ENCODE measurements at places on chromosomes 4 and X.

DNA sequence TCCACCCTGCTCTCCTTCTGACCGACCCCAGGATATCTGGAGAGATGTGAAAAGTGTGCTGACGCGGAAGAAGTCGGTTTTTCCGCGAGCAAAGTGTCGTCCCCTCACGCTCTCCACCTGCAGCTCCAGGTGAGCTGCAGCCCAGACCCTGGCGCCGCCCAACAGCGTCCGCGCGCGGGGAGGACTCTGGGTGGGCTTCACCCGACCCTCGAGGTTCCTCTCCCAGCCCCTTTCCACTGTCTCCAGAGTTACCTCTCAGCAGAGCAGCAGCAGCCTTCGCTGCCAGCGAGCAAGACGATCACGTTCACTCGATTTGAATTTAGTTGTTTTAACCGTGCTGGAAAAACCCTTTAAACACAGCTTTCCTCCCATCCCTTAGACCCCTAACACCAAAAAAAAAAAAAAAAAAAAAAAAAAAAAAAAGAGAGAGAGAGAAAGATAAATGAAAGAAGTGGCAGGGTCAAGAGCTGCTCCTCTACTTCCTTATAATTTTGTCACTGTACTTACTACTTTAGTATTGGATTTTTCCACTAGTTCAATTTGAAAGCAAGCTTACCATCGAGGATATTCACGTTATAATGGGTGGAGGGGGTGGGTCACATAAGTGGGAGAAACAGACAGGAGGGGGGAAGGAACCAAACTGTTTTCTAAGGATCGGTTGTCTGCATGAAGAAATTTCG, 758 bp upstream of the NR3C2 start:
- no peak for DNase-seq
- H3K4me3 ChIP-seq, result peak overlapping the region; percentile 98
- H3K36me3 ChIP-seq, result no peaks in the 10 kb centered on the region
- H3K4me1 ChIP-seq, result peaks cover 42% of the 10 kb centered on the region

DNA sequence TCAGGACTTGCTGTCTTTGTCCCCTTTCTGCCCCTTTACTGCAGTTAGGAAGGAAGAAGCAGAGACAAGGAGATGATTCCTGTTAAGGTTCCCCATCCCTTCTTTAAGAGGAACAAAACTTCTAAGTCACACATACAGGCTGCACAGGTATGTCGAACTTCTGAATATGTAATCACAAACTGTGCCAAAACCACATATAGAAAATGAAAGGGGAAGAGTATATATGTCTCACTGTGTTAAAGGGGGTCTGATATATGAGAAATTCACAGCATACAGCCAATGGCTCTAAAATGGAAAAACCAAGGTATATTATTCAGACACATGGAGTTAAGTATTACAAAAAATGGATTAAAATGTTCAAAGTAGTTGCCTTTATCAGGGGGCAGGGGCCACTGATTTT, 11.7 kb downstream of the CFAP97 start:
- H3K4me1 ChIP-seq, result peaks cover 35% of the 10 kb centered on the region
- H3K27ac ChIP-seq, result peak overlapping the region; percentile 59
- no peaks in the 10 kb centered on the region for H3K27me3 ChIP-seq
- DNase-seq, result no peak

- H3K27me3 ChIP-seq, result no peaks in the 10 kb centered on the region
- H3K4me1 ChIP-seq, result no peaks in the 10 kb centered on the region
- DNase-seq, result no peak
Measured at GRCh38 chr4:30875658-30876269, 155.6 kb downstream of the PCDH7 start.

DNA sequence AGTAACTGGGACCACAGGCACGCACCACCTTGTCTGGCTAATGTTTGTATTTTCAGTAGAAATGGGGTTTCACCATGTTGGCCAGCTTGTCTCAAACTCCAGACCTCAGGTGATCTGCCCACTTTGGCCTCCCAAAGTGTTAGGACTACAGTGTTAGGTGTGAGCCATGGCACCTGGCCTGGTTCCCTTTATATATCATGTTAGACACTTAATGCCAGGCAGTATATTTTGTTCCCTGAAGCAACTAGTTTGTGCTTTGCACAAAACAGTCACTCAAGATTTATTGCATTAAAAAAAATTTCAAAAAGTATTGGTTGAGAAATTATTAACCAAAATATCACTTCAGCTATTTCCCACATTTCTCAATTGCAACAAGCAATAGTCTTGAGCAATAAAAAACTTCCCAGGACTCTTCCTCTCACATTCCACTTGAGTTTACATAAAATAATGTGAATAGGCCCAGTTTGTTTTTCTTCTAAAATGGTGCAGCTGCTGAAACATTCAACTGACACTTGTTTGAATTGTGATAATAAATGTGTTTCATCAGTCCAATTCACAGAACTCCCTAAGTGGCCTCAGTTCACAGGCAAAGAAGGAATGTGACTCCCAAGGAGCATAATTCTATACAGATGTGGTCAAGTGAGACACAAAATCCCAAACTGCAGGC, 22.7 kb downstream of the CXCL1 start:
- H3K27me3 ChIP-seq, result no peaks in the 10 kb centered on the region
- no peak for DNase-seq

- H3K4me1 ChIP-seq, result no peaks in the 10 kb centered on the region
- DNase-seq, result no peak
- no peak overlapping the region for H3K4me3 ChIP-seq
- no peaks in the 10 kb centered on the region for H3K36me3 ChIP-seq
- no peaks in the 10 kb centered on the region for H3K27me3 ChIP-seq
- no peak overlapping the region for H3K27ac ChIP-seq
Measured at GRCh38 chr4:183249854-183250253, 70.2 kb downstream of the CLDN22 start.

GRCh38 chr4:24980740-24981139, 50.0 kb downstream of the LGI2 start:
- H3K27me3 ChIP-seq, result peaks cover 40% of the 10 kb centered on the region
- no peaks in the 10 kb centered on the region for H3K36me3 ChIP-seq
- DNase-seq, result no peak
- no peak overlapping the region for H3K27ac ChIP-seq
- H3K4me3 ChIP-seq, result no peak overlapping the region
- H3K4me1 ChIP-seq, result peaks cover 5% of the 10 kb centered on the region

GRCh38 chr4:108622022-108622421, 1.6 kb downstream of the RPL34 start:
- DNase-seq, result no peak
- H3K4me1 ChIP-seq, result peaks cover 36% of the 10 kb centered on the region
- peaks cover 9% of the 10 kb centered on the region for H3K36me3 ChIP-seq
- no peaks in the 10 kb centered on the region for H3K27me3 ChIP-seq

DNA sequence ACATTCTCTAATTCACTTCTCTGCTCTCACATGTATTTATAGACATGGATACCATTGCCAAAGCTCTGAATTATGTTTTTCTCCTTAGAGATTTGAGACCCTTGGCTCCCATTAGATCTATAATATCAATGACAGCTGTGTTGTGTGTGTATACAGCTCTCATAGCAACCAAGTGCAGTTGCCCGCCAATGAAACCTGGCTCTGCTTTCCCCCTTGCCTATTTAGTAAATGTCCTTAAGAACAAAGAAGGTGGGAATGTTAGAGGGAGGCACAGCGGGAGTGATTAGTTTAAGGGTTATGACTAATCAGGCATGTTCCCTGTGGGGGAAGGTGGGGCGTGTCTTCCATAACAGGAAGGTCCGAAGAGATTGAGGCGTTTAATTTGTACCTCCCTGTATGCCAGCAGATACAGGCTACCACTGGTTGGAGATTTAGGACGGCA, 100.5 kb upstream of the TBC1D9 start:
- H3K36me3 ChIP-seq, result peaks cover 2% of the 10 kb centered on the region
- no peak overlapping the region for H3K4me3 ChIP-seq
- no peak for DNase-seq
- no peak overlapping the region for H3K27ac ChIP-seq
- no peaks in the 10 kb centered on the region for H3K4me1 ChIP-seq
- peaks cover 46% of the 10 kb centered on the region for H3K27me3 ChIP-seq

DNA sequence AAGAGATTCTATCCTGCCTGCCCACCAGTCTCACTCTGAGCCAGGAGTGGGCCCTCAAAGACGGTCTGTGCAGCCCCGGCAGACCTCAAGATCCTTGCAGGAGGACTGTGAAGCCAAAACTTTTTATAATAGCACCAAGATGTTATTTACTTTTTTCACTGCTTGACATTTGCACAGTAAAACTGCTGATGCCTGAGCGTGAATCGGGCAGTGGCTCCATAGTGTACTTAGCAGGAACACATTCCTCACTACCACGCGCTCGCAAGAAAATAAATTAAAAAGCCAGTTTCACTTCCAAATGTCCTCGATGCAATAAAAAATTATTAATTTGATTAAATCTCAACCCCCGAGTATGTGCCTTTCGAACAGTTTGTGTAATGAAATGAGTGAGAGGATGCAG, 22.5 kb downstream of the GPM6B start:
- no peak for DNase-seq
- peaks cover 8% of the 10 kb centered on the region for H3K27me3 ChIP-seq
- H3K27ac ChIP-seq, result no peak overlapping the region
- H3K4me1 ChIP-seq, result no peaks in the 10 kb centered on the region
- peaks cover 2% of the 10 kb centered on the region for H3K36me3 ChIP-seq

- H3K4me3 ChIP-seq, result no peak overlapping the region
- H3K4me1 ChIP-seq, result peaks cover 11% of the 10 kb centered on the region
- DNase-seq, result no peak
- no peaks in the 10 kb centered on the region for H3K27me3 ChIP-seq
- no peak overlapping the region for H3K27ac ChIP-seq
Measured at GRCh38 chr4:146488495-146489174, 33.1 kb downstream of the SLC10A7 start.

DNA sequence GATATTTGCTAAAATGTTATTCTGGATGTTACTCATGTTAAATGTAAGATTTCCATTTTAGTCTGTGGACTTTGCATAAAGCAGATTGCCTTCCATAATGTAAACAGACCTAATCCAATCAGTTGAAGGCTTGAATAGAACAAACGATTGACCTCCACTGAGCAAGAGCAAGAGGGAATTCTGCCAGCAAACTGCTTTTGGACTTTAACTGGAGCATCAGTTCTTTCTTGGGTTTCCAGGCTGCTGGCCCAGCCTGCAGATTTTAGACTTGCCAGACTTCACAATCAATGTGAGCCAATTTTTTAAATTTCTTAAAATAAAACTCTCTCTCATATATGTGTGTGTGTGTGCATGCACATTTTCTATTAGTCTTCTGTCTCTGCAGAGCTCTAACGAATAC, 1248.8 kb downstream of the ADGRL3 start:
- no peaks in the 10 kb centered on the region for H3K27me3 ChIP-seq
- H3K4me3 ChIP-seq, result no peak overlapping the region
- DNase-seq, result no peak
- H3K27ac ChIP-seq, result no peak overlapping the region
- H3K4me1 ChIP-seq, result no peaks in the 10 kb centered on the region

- peaks cover 13% of the 10 kb centered on the region for H3K36me3 ChIP-seq
- no peaks in the 10 kb centered on the region for H3K27me3 ChIP-seq
- no peak overlapping the region for H3K27ac ChIP-seq
- H3K4me3 ChIP-seq, result no peak overlapping the region
- H3K4me1 ChIP-seq, result peaks cover 4% of the 10 kb centered on the region
Measured at GRCh38 chr4:150849016-150849415, 166.1 kb downstream of the LRBA start.

GRCh38 chr4:179467878-179468277, 2025.6 kb upstream of the AGA start:
- no peaks in the 10 kb centered on the region for H3K36me3 ChIP-seq
- no peak for DNase-seq

DNA sequence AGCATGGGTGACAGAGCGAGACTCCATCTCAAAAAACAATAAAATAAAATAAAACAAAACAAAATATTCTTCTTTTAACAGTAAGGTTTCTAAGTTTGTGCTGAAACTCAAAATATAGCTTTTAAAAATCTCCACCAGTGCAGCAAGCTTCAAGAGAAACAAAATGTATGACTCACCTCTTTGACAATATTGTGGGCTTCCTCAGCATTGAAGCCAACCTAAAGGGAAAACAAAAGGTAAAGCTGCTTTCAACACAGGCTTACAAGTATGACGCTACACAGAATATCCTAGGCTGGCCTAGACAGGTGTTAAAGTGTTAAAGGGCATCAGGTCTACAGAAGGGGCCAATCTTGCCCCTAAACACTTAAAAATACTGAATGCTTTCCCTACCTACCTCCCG, 1.2 kb downstream of the DYNLT3 start:
- peaks cover 11% of the 10 kb centered on the region for H3K4me1 ChIP-seq
- no peak for DNase-seq
- no peaks in the 10 kb centered on the region for H3K27me3 ChIP-seq
- H3K27ac ChIP-seq, result peak overlapping the region; percentile 70
- H3K36me3 ChIP-seq, result no peaks in the 10 kb centered on the region

DNA sequence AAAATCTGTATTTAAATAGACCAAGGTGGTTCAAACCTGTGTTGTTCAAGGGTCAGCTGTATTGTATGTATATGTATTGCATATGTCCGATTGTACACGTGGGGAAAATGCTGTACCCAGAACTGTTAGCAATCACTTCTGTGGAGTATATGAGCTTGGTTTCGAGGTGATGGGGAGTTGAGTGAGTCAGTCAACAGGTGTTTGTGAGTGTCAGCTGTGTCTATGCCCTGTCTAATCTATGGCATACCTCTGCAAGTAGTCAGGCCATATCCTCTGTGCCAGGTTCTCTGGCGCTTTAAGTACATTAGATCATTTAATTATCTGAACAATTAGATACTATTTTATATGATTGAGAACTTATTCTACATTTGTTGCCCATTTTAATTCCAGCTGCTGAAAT, 7.4 kb downstream of the ZRSR2 start:
- peaks cover 16% of the 10 kb centered on the region for H3K4me1 ChIP-seq
- H3K27ac ChIP-seq, result no peak overlapping the region
- no peaks in the 10 kb centered on the region for H3K27me3 ChIP-seq
- H3K36me3 ChIP-seq, result no peaks in the 10 kb centered on the region
- no peak for DNase-seq
- H3K4me3 ChIP-seq, result no peak overlapping the region

- no peaks in the 10 kb centered on the region for H3K27me3 ChIP-seq
- no peaks in the 10 kb centered on the region for H3K36me3 ChIP-seq
Measured at GRCh38 chrX:123720486-123720885, 12.4 kb downstream of the THOC2 start.

- DNase-seq, result no peak
- H3K27me3 ChIP-seq, result no peaks in the 10 kb centered on the region
- no peak overlapping the region for H3K27ac ChIP-seq
- no peaks in the 10 kb centered on the region for H3K36me3 ChIP-seq
- no peaks in the 10 kb centered on the region for H3K4me1 ChIP-seq
- no peak overlapping the region for H3K4me3 ChIP-seq
Measured at GRCh38 chrX:6129195-6129594, 99.5 kb downstream of the NLGN4X start.

DNA sequence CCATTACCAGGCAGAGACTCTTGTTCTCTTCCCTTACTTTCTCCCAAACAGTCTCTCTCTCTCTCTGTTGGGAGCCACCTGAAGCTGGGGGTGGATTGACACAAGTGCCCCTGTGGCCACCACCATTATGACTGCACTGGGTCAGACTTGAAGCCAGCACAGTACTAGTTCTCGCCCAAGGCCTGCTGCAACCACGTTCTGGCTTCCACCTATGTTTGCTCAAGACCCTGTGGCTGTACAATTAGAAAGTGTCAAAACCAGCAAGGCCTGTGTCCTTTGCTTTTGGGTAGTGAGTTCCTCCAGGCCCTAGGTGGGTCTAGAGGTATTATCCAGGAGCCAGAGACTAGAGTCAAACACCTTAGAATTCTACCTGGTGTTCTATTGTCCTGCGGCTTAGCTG, 31.0 kb downstream of the MAGED2 start:
- DNase-seq, result no peak
- no peak overlapping the region for H3K4me3 ChIP-seq
- peaks cover 2% of the 10 kb centered on the region for H3K4me1 ChIP-seq
- peaks cover 5% of the 10 kb centered on the region for H3K27me3 ChIP-seq

- H3K4me1 ChIP-seq, result no peaks in the 10 kb centered on the region
- no peaks in the 10 kb centered on the region for H3K36me3 ChIP-seq
- H3K27me3 ChIP-seq, result no peaks in the 10 kb centered on the region
- no peak overlapping the region for H3K4me3 ChIP-seq
- DNase-seq, result peak; percentile 10
Measured at GRCh38 chrX:104922206-104922621, 298.3 kb downstream of the TEX13A start.

All from T-helper 17 cell (primary cell).